ENCODE measurements at places on chromosomes 6 and 20.

GRCh38 chr6:6407071-6407741, 86.7 kb upstream of the F13A1 start:
- DNase-seq: no peak

- DNase-seq: no peak
These were observed 35.4 kb upstream of the SSTR4 start for GRCh38 chr20:22999756-23000155.

DNA sequence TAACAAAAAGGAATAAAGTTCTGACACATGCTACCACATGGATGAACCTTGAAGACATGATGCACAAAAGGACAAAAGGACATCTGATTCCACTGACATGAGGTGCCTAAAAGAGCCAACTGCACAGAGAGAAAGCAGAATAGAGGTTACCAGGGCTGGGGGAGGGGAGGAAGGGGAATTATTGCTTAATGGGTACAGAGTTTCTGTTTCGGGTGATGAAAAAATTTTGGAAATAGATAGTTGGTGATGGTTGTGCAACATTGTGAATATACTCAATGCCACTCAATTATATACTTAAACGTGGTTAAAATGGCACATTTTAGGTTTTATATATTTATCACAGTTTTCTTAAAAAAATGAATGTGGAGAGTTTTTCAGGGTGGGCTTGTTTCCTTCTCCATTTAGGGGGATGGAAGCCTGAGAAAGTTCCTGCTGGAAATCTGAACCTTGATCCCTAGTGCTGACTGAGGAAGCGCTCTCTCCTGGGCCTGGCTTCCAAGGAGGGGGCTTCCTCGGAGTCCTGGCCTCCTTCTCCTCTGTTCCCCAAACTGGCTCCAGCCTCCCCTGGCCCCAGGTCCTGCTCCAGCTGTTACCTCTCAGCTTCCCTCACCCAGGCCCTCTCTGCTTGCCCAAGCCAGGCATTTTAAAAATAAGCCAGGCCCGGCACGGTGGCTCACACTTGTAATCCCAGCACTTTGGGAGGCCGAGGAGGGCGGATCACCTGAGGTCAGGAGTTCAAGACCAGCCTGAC, 79.2 kb downstream of the NOL4L start:
- no peak for DNase-seq

DNA sequence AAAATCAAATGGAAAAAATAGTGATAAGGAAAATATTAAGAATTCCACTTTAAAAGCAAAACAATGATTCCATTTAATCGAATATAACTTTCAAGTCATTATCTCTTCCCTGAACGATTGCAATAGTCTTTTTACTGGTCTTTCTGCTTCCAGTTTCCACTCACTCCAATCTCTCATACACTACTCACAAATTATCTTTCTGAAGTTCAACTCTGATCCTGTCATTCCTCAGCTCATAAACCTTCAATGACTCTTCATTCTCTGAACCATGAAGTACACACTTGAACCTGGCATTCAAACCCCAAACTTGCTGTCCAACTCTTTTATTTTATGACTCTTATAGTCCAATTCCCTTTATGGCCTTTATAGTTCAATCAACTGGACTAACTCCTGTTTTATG, 304.1 kb upstream of the TCF21 start:
- no peak for DNase-seq

DNA sequence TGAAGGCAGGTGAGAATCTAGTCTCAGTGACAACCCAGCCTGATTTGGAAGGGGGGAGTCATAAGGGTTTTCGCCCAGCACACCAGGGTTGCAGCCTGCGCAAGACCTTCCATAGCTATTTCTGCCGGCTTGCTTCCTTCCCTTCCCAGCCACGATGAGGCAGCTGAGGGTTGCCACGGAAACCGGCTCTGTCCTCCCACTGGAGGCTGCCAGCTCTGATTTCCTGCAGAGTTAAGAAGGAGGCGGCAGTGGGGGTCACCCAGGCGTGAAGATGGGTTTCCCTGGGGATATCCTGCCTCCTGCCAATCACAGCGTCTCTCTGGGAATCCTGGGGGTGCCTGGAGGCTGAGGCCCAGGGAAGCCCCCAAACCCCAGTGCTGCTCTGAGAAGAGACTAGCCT, 23.1 kb upstream of the KCNB1 start:
- no peak for DNase-seq

- no peak for DNase-seq
These were observed 619 bp downstream of the DAAM2 start for GRCh38 chr6:39792540-39793450.

DNA sequence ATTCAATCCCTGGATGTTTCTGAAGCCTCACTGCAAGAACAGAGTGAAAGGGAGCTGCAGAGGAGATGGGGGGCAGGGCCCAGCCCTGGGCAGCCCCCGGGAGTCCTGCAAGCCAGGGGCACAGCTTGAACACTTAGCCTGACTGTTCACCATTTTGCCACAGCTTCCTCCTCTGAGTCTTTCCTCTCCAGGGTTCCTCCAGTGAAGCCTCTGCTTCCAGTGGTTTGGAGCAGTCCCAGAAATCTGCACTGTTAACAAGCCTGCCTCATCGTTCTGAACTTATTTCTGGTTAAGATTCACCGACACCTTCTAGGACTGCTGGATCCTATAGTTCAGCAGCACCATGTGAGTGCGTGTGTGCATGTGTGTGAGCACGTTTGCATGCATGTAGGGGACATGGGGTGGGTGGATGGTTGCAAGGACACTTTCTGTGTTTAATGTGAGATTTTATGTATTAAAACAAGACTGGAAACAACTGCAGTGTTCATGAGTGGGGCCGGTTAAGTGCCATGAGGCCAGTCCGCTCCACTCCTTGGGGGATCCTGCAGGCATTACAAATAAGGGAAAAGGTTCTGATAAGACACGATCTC, 24.6 kb downstream of the CEBPB start:
- DNase-seq: no peak

DNA sequence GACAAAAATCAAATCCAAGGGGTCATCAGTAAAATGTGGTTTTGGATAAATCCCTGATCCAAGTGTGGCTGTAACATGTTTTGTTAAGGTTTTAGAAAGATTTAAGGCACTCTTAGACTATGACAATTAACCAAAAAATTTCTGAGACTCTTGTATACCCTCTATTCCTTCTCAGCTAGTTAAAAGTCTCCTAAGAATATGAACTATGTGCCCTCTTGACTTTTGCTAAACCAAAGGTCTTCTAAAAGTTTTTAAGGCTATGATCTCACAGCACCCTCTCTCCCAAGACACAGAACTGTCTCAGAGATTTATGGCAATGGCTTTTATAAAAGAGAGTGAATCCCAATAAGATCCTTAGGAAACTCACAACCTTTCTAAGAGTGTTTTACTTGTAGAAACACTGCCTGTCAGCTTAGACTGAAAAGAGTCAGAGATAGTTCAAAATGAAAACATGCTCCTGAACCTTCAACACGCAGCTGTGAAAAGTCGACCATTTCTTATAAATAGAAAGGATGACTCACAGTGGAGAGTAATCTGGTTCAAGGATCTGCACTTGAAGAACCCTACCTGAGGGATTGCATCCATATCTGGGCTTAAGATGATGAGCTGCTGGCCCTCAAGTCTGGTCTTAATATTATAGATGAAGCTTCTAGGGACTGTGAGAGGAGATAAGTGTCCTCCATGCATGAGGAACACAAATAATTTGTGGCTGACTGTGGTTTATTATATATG, 388.4 kb upstream of the GJE1 start:
- no peak for DNase-seq

GRCh38 chr6:141488488-141488887, 644.2 kb upstream of the GJE1 start:
- no peak for DNase-seq

GRCh38 chr6:44266347-44266746, 996 bp upstream of the NFKBIE start:
- DNase-seq: no peak

DNA sequence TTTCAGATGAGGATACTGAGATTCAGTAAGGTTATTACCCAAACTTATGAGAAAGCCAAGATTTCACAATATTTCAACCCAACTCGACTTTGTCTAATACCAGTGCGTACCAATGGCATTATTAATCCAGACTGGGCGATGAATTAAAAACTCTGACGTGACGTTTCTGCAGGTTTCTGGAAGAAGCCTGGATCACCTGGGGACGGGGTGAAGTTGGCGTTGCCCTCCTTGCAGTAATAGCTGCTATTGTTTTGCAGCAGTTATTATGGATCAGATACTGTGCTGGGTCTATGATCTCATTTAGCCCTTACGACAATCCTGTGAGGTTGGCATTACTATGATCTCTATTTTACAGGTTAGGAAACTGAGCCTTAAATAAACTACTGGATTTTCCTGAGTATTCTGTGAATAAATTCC, 569 bp upstream of the CDC5L start:
- DNase-seq: no peak

DNA sequence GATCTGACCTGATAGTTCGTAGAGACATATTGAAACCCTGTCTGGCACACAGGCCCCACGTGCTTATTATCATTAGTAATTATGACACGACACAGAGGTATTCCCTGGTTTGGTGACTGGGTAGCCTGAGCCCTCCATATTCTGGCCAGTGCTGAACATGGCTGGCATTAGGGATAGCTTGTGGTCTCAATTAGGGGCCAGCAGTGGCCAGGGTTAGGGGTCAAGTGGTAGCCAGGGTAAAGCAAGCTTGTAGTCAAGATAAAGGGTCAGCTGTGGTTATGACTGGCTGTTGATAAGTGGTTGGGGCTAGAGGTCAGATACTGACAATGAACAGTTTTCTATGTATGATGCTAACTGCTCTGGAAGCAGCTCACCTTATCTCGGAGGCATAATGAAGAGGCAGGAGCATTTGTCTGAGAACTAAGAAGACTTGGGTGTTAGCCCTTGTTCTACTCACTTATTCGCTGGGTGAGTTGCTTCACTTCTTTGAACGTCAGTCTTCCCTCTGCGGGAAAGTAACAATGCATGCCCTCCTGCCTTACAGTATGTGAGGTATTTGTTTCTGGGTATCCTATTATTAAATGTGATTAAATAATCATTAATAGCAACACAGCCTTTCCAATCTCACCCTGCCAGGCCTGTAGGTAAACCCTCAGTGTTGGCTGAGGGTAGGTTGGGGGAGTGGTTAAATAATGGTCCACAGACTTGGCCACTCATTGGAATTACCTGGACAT, 66.7 kb downstream of the VEGFA start:
- no peak for DNase-seq

DNA sequence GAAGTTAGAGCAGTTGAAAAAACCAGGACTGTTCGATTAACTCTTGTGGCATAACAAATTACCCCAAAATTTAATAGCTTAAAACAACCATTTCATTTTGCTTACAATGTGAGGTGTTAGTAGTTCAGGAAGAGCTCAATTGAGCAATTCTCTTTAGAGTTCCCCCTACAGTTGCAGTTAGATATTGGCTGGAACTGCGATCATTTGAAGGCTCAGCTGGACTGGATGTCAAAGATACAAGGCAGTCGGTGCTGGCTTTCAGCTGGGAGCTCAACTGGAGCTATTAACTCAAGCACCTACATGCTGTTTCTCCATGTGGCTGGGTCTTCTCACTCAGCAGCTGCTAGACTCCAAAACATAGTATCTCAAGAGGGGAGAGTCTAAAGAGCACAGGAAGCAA, 96.0 kb upstream of the LOC128125822 start:
- no peak for DNase-seq

- DNase-seq: no peak
These were observed 575.3 kb downstream of the RNF144B start for GRCh38 chr6:18962361-18962905.

- no peak for DNase-seq
These were observed 122.8 kb downstream of the INSM1 start for GRCh38 chr20:20490673-20491072.

GRCh38 chr6:132684272-132684671, 25.3 kb upstream of the TAAR1 start:
- DNase-seq: no peak

DNA sequence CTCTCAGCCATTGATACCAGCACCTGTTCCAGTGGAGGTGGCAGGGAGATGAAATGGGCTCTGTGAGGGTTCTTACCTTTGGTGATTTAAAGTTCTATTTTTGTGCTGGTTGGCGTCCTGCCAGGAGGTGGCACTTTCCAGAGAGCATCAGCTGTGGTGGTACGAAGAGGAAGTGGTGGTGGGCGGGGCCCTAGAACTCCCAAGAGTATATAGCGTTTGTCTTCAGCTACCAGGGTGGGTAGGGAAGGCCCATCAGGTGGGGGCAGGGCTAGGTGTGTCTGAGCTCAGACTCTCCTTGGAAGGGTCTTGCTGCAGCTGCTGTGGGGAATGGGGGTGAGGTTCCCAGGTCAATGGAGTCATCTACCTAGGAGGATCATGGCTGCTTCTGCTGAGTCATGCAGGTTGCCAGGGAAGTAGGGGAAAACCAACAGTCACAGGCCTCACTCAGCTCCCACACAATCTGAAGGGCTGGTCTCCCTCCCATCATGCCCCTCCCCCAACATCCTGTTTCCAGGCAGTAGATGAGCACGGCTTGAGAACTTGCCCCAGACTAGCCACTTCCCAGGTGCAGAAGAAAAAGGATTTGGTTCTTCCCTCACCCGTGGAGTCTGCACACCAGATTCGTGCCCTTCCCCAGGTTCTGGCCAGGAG, 46.6 kb downstream of the MOXD1 start:
- no peak for DNase-seq

DNA sequence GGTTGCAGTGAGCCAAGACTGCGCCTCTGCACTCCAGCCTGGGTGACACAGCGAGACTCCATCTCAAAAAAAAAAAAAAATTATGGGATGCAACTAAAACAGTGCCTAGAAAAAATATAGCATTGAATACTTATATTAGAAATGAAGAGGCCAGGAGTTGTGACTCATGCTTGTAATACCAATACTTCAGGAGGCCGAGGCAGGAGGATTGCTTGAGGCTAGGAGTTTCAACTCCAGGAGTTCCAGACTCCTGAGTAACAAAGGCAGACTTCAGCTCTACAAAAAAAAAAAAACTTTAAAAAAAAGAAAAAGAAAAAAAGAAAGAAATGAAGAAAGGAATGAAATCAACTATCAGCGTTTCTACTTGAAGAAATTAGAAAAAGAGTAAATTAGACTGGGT, 17.1 kb upstream of the GJA1 start:
- DNase-seq: no peak

DNA sequence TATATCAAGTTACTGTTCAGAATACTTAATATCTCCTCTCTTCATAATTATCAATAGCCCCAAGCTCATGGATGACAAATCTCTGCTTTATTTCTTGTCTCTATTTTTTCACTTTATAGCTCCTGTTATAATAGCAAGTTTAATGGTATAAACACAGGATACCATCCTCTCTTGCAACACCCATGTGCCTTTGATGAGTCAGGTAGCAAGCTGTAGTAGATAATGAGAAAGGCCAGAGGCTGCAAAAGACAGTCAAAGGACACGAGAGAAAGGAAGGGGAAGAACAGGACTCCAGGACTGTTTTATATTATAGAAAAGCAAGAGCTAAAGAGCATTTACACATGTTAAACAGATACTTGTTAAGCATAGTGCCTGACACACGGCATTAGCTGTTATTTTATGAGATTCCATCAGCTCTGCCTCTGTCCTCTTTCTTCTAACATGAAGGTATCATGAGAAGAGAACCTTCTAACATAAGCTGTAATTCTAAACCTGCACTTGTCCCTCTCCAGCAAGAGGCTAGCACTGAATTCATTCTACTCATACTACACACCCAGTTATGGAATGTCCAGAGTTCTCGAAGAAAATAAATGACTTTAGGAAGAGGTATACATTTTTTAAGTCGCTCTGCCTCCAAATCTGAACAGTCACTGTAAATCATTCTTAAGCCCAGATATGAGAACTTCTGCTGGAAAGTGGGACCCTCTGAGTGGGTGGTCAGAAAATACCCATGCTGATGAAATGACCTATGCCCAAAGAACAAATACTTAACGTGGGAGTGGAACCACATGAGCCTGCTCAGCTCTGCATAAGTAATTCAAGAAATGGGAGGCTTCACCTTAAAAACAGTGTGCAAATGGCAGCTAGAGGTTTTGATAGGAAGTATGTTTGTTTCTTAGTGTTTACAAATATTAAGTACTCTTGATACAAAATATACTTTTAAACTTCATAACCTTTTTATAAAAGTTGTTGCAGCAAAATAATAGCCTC, 45.0 kb downstream of the NT5E start:
- DNase-seq: no peak

Measured in HuH-7.5 (cell line).